Hippocampal formation (tissue), 2 donors: ENCODE measurements at places on chromosomes 3 and 15.
A peak's percentile ranks its signal among the peaks of the same experiment; 100 is the strongest.

GRCh38 chr3:134362221-134362620 lies 12.0 kb downstream of the AMOTL2 start:
- DNase-seq = no peak

GRCh38 chr15:71180986-71181853 lies 65.9 kb downstream of the THSD4 start:
- DNase-seq = no peak

DNA sequence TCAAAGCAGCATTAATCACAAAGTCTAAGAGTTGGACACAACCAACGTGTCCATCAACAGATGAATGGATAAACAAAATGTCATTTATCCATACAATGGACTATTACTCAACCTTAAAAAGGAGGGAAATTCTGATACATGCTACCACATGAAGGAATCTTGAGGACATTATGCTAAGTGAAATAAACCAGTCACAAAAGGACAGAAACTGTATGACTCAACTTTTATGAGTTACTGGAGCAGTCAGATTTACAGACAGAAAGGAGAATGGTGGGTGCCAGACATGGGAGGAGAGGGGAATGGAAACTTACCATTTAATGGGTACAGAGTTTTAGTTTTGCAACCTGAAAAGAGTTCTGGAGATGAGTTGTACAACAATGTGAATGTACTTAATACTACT lies 43.0 kb upstream of the SEC13 start:
- DNase-seq = no peak

GRCh38 chr3:99114565-99115291 lies 213.2 kb upstream of the DCBLD2 start:
- no peak for DNase-seq

DNA sequence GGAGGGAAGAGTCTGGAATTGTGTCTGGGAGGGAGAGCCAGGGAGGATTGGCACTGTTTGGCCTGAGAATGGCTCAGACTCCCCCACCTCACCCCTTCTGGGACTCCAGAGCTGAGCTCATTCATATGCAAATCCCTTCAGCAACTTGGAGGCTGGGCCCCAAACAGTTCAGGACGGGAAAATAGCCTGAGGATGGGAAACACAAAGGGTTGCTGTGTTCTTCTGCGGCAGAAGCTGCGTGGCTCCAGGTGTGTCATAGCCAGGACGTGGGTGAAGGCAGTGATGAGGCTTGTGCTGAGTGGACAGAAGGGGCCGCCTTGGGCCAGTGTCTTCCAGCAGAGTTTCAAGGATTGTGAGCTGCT lies 16.6 kb downstream of the MASP1 start:
- DNase-seq = no peak

DNA sequence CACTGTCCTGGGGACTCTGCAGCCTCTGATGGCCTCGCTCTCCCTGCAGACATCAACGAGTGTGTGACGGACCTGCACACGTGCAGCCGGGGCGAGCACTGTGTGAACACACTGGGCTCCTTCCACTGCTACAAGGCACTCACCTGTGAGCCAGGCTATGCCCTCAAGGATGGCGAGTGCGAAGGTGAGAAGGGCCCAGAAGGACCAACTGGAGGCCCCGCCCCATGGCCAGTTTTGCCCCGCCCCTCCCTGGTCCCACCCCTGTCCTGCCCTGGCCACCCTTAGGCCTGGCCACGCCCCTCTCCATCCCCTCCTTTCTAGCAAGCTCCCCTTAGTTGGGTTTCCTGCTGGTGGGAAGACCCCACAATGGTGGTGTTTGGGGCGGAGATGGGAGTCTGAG lies 77.5 kb downstream of the FBLN2 start:
- DNase-seq = no peak

GRCh38 chr3:47578691-47579632 lies at the start of gene CSPG5:
CSPG5 (minus strand) TSS chr3:47578865; CDS start chr3:47578693, 172 bp downstream.
- peak; percentile 22 for DNase-seq

DNA sequence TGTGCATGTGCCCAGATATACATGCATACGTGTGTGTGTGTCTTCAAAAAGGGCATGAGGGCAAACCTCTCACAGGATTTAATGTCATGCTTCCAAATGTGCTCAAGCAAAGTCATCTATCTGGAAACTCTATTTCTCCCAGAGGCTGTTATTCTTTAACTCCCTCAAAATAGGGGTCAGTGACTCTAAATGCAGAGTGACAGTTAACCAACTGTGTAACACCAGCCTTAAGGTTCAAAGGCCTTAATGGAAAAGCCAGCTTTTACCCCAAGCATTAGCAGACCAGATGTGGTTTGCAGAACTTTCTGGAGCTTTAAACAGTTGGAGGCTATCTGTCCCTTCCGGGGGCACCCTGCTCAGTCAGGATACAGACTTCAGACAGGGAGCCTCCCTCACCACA lies 70.4 kb upstream of the SLC7A14 start:
- no peak for DNase-seq

- DNase-seq = no peak
Measured at GRCh38 chr3:190008432-190008831, 112.3 kb downstream of the P3H2 start.

DNA sequence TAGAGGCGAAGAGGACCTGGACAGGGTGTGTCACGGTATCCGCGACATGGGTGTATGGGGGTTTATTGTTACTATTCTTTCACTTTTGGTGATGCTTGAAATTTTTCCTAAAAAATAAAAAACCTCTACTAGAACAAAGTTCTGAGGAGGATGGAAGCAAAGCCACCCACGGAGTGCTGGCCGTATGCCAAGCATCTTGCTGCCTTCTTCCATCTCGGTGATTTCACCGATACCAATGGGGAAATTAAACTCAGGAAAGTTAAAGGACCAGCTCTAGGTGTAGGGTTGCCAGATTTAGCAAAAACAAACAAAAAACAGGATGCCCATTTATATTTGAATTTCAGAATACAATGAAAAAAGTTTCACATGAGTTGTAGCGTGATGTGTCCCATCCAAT lies 33.9 kb downstream of the SMAD6 start:
- no peak for DNase-seq

DNA sequence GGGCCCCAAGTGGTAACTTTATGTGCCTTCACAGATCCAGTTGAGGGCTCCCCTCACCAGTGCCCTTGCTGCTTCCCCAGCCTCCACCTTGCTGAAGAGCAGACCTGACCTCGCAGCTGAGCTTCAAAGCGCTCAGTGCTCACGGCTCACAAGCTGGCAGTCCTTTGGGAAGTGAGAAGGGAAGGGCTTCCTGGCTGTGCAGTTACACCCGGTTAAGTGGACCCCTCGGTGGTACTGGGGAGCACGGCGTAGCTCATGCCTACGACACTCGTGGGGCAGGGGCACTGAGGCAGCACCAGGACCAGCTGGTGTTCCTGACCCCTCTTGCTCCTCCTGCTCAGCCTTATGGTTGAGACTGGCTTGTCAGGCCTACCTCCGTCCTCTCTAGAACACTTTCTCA lies 629.0 kb upstream of the TBL1XR1 start:
- no peak for DNase-seq

DNA sequence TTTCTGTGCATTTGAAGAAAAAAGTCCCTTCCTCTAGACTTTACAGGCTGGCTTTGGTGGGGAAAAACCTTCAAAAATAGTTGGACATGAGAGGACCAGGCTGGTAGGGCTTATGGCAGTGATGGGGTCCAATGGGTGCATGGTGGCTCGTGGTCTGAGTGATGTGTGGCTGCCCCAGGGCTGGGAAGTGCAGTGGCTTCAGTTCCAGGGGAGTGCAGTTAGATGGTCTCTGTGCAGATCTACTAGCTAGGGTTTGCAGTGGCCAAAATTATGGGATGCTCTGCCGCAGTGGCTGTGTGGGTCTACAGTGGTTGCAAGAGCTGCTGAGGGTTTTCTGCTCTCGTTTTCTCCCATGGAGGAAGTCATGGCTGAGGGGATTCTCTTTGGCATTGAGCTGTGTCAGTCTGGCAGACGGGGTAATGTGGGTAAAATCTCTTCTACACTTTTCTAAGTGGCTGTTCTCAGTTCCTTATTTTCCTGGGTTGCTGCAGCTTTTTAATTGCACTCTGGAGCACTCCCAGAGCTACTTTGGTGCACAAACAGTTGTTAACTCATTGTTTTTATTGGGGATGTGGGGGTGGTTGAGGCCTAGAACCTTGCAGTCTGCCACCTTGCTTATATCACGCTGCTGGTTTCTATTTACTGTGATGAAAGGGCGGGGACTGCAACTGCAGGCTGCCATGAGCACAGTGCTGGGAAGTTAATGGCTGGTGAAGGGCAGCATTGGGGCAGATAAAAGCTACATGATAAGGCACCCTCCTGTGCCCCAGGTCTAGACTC lies 1324.6 kb downstream of the NSUN3 start:
- DNase-seq = no peak

DNA sequence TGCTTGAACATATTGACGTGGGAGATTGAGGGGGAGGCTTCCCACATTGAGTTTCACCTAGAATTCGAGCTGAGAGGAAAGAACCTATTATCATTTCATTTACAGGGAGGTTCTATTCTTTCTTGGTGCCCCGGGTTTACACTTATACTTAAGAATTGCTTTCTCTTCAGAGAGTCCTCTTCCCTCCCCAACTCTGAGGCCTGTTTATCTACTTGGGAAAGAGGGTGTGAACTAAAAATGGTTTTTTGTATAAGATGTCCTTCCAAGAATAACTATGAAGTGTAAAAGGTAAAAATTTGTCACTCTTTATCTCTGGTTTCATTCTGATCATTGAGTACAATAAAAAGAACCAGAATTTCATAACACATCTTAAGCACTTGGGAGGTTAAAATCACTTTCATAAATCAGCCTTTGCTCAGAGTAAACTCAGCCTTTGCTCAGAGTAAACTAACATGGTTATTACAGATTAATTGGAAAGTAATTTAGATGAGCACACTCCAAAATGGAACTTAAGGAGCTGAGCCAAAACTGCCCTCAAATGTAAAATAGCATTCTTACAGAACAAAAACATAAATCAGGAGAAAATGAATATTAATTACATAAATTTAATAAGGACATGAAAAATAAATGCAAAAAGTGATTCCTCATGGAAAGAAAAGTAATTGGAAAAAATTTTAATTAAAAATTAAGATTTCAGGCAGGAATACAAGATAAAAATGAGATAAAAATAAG lies 75.2 kb downstream of the GADL1 start:
- DNase-seq = no peak

DNA sequence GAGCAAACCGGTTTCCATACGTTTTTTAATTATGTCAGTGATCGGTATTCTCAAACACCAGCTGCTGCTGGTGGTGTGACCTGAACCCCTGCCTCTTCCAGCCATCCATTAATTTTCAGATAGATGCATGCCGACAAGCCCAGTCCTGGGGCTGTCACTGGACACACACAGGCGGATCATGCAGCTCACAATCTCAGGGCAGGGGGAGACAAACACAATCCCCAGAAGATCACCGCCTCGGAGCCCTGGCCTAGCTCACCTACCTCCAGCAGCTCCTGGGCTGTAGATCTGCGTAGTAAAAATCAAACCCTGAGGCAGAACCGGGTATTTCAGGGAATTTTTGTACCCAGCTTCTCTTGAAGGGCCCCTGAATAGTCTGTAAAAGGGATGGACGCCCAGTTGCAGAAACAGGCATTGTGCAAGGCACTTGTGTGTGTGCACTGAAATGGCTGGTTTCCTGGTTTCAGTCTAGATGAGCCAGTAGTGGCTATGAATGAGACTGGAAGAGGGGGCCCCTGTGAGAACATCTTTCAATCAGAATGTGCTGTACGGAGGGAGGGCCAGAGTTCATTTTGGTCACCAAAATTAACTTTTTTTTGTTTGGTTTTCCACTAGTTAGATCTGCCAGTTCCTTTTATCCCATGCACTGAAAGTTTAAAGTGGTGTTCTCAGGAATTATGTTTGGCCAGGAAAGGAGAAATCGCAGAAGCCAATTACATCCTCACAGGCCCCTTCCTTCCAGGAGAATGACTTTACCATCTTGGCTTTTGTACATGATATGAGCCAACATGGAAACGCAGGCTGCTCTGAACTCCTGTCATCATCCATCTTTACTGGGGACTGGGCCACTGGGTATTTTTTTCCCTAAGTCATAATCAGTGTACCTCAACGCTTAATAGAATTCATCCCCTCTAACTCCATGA lies 55.0 kb upstream of the RPL32 start:
- DNase-seq = no peak

DNA sequence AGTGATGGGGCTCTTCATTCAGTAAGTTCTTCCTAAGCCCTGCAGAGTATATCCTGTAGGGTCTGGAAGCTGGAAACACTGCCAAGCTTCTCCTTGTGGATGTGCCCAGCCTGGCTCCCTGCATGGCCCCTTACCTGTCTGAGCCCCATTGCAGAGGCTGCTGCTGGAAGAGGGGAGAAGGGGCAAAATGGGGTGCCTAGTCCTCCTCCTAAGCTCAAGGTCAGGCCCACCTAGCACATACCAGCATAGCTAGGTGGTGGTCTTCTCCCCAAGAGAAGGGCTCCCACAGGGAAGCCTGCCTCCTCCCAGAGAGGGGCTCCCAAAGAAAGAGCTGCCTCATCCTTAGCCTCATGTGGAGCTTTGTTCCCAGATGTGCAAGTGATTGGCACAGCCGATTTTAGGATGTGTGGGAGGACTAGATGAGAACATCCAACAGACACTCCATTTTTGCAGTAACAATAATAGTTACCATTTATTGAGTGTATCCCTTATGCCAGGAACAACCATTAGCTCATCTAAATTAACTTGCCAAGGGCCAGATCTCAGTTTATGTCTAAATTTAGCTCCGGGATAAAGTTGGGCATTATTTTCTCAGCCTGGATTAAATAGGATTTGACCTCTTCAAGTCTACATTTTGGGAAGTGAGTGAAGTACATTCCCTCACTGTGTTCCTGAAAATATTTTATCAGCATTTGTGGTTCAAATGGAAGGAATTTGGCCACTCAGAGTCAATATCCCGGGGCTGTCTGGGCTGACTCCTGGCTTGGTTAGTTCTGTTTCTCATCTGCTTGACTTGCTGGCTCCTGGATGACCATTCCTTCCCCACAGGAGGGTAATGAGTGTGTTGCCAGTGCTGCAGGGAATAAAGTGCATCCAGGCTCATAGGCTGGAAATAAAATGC lies 291.1 kb upstream of the ROPN1 start:
- no peak for DNase-seq

DNA sequence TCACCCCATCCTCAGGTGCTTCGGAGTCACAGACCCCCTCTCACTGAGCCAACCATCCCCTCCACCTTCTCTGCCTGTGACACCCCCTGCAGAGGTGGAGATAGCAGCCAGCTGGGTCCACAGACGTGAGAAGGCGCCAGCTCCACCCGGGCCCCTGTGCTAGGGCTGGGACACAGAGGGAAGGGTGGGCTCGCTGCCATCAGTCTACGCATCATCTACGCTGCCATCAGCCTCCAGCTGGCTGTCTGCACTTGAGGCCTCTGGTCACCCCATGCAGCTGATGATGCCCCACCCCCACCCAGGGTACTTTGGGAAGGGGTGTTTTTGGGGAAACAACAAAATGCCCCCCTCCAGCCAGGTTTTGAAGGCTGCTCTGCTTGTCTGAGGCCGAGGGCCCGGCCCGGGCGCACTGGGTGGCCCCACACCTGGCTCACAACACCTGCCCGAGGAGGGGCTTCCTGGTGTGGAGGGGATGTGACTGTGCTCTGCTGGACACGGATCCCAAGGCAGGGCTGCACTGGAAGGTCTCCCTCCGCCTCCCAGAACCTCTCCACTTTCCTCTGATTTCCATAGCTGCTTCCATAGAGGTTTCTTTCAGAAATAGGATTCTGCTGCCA lies 163.4 kb upstream of the IQSEC1 start:
- no peak for DNase-seq
